Activated gamma-delta T cell treated with Interleukin-2 at 50 U/mL for 16 hours (primary cell): ENCODE measurements at places on chromosomes 4 and X.

- DNase-seq: no peak
Measured at GRCh38 chrX:47590984-47591383, 8.7 kb downstream of the TIMP1 start.

DNA sequence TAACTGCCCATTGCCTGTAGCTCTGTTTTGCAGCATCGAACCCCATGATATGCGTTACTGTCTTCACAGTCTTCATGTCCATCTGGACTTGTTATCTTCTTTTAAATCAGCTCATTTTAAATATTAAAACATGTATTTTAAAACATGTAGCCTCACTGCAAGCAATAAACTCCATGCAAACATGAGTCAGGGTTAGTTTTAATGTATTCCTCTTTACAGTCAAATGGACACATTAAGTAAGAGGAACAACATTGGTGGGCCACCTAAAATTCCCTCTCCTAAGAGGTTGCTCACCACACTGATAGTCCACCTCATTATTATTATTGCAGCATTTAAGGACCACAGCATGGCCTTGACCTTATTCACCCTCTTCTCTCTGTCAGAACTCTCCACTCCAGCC, 74.1 kb downstream of the CLCN5 start:
- no peak for DNase-seq

GRCh38 chr4:14568351-14568750, 433.9 kb upstream of the CPEB2 start:
- no peak for DNase-seq

- DNase-seq: no peak
Measured at GRCh38 chrX:68703369-68703768, 55.9 kb downstream of the STARD8 start.

- no peak for DNase-seq
Measured at GRCh38 chr4:187480146-187481145, 515.1 kb upstream of the ZFP42 start.

GRCh38 chrX:115949900-115950822, 220.4 kb upstream of the AGTR2 start:
- DNase-seq: no peak

GRCh38 chr4:182741914-182742313, 175.3 kb downstream of the DCTD start:
- DNase-seq: no peak

- no peak for DNase-seq
Measured at GRCh38 chr4:77877167-77877566, 14.5 kb downstream of the MRPL1 start.

GRCh38 chrX:133307094-133307493, 88.9 kb upstream of the TFDP3 start:
- no peak for DNase-seq

- DNase-seq: no peak
Measured at GRCh38 chr4:99436462-99436861, 1.3 kb upstream of the ADH7 start.

- no peak for DNase-seq
Measured at GRCh38 chrX:149510386-149510785, 5.3 kb upstream of the IDS start.

DNA sequence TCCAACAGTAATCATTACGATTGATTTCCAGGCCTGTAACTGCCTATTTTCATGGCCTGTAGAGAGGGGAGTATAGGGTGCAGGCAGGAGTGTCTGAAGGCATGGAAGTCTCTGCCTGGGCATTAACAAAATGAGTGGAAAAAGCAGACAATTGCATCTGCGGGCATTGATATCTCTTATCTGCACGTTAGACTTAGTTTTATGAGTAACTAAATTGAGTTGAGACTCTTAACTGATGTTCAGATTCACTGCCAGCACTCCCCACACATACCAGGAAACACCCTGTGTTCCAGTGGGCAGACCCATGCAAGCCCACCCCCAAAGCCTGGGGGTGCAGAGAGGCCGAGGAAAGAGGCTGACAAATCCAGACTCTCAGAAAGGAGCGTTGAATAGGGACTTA, 33.3 kb downstream of the F11 start:
- no peak for DNase-seq

GRCh38 chr4:56197387-56197786, 189.9 kb downstream of the AASDH start:
- DNase-seq: no peak

DNA sequence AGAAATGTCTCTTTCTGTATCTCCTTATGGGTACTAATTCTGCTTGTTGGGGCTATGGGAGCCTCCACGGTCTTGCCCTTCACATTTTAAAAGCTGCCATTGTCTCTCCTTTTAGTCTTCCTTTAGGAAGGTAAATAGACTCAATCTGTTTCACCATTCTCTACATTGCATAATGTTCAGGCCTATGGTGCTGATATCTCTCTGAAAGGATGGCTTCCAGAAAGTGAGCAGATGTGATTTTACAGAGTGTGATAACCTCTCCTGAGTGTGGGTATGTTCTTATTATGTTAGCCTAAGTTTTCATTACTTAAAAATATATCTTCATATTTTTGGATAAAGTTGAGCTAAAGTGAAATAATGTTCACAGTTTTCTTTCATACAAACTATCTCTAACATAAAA, 254.0 kb upstream of the PITX2 start:
- no peak for DNase-seq

- no peak for DNase-seq
Measured at GRCh38 chrX:149223854-149224253, 281.3 kb downstream of the IDS start.

DNA sequence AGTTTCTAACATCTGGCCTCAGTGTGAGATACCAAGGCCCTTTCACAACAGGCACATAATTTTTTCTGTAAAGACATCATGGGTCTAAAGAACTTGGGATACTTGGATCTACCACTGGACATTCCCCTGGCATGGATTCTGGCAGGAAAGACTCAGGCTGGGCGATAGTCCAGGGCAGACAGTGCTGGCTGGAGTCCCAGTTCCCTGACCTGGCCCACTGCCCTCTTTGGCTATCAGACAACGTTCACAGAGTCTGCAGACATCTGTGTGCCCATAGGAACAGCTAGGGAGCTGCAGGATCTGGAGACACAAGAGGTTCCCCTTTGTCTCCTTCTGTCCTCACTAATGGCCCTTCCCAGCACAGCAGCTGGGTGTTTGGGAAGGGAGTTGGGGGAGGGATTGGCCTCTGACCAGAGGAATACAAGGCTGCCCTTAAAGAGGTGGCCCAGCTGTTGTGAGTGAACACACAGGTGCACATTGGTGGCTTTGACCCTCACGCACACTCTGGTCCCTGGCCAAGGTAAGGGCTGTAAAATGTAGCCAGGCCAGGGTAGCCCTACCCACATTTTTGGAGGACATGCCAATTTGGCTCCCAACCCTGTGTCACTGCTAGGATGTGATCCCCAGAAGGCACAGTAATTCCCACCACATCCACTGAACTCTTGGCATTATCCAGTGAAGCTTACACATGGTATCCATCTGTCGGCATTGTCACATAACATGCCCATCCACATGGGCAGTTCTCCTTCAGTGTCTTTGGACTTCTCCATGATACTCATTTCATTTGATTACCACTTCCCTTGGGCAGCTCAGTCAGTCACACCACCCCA, 72.3 kb downstream of the SOX3 start:
- no peak for DNase-seq

DNA sequence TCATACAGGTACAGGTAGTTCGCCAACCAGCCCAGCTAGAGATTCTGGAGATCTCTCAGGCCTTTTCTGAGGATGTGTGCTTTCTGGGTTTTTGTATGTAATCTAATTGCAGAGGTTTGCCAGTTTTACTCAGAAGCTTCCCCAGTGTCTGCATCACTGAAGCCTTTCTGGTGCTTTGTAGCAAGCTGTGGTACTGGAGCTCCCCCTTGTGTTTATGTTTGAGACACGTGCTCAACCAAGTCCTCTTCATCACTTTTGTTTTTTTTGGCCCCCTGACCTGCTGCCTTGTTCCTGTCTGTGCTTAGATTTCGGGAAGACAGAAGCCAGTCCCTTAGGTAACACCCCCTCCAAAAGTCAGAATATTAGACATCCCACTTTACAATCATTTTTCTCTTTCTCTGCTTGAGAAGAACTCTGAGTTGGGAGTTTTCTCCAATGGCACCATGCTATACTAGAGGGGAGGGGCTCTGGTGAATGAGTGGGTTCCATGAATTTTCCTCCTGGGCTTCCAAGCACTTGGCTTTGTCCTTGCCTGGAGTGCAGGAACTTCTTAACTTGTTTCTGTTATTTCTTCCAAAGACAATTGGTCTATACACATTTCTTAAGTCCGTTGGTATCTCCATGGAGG, 128.4 kb upstream of the TBC1D9 start:
- no peak for DNase-seq

DNA sequence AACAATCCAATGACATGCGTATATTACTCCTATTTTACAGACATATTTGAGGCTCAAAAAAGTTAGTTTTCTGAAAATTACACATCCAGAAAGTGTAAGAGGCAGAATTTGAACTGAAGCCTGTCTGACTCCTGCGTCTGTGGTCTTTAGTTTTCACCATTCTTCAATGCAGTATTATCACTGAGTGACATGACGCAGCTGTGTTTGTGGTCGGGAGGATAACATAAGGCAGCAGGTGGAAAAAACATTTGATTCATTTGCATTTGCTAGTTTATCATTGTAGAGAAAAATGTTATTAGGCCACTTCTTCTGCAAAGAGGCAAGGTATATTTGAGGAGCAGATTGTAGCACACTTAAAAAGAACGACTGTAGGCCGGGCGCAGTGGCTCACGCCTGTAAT, 186.7 kb downstream of the TENM3 start:
- DNase-seq: no peak

DNA sequence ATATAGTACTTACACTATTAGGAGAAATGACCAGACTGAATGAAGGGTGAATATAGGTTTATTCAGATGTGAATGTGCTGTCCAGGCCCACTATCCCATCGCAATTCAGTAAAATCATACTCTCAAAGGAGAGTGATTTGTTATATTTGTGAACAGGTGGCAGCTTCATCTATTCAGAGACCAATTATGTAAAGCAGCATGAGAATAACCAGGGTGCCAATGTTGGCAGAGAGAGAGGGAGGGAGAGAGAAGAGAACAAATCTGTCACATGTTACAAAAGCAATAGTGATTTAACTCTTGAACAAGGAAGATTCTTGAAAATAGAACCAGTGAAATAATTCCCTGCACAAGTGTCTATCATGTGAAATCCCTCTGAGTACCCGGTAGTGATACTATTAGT, 38.9 kb upstream of the TLL1 start:
- no peak for DNase-seq

DNA sequence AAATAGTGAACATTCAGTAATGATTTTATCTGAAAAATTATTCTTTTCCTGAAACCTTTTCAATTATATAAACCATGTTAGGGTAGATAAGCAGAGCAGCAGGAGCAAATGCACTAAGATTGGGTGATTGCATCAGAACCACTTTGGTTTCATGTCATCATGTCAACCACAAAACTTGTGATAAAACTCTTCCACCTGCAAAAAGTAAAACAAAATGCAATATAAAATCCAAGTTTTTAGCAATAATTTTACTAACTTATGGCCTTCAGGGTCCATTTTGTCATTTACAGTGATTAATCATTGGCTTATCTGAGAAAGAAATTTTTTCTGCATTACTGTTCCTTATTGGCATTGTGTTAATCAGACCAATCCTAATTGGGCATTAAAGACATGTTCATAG, 42.4 kb downstream of the NHS start:
- no peak for DNase-seq

- no peak for DNase-seq
Measured at GRCh38 chr4:101081695-101082369, 265.5 kb downstream of the PPP3CA start.

GRCh38 chr4:88794952-88795351, 97.3 kb upstream of the NAP1L5 start:
- DNase-seq: no peak

GRCh38 chr4:2419814-2420213, 1.1 kb downstream of the CFAP99 start:
- no peak for DNase-seq

DNA sequence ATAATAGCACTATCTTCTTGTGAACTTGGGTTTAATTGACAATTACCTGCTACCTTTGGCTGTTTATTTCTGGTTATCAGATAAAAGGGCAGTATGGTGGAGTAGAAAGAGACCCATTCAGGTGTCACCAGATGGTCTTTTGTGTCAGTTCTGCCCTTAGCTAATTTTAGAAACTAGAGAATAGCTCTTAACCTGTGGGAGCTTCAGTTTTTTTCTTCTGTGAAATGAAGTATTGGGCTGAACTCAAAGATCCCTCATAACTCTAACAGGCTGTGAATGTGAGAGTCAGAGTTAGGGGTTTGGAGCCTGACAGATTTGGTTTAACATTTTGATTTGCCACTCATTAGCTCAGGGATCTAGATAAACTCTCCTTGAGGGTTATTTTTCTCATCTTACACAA, 335.2 kb downstream of the PPP1R2C start:
- no peak for DNase-seq

DNA sequence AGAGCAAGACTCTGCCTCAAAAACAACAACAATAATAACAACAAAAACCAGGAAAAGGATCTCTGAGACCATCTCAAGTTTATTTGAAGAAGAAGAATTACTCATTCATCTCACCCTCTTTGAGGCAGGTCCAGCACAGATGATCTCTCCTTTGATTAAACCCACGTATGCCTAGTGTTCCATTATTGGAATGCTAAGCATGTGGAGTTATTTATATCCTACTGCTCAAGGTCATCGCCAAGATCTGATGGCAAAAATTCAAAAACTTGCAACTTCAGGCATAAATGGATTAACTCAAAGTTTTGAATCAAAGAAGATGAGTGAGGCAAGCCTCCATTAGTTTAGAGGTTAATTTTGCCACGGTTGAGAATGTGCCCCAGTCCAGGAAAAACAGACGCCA, 184.2 kb downstream of the DHRSX start:
- DNase-seq: no peak

GRCh38 chrX:42398967-42399631, 378.9 kb downstream of the PPP1R2C start:
- no peak for DNase-seq

DNA sequence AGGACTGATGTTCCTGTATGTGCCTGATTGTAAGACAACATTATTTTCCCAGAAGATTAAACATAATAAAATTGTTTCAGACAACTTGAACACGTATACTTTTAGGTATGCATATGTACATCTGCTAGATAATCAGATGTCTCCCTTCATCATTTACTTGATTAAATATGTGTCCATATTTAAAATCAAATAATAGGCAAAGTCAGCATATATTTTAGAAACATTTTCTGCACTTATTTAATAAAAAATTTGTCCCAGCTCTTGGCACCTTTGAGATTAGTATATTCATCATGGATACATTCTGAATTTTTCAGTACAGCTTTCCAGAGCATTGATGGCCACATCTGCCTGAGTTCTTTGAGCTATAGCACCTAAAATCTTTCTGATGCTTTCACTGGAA, 106.0 kb downstream of the ARHGAP10 start:
- DNase-seq: no peak

DNA sequence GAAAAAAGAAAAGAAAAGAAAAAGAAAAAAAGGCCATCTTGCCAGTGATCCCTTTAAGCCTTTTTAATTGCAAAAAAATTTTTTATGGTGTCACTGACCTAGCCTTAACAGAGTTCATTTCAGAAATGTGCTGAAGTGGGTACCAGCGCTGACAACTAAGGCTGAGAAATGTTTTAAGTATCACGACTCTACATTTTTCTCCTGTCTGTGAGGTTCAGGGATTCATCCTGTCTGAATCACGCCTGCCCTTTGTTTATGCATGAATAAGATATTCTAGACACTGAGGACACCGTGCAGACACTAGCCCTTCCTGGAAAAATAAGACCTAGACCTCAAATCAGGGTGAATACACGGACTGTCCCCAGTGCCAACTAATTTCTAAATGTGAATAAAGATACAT, 154.4 kb upstream of the NOCT start:
- DNase-seq: no peak

- DNase-seq: no peak
Measured at GRCh38 chr4:108244606-108245005, 75.9 kb upstream of the LEF1 start.

- no peak for DNase-seq
Measured at GRCh38 chr4:182113779-182114178, 129.4 kb upstream of the TENM3 start.
